ENCODE measurements at places on chromosomes 7 and 10.

DNA sequence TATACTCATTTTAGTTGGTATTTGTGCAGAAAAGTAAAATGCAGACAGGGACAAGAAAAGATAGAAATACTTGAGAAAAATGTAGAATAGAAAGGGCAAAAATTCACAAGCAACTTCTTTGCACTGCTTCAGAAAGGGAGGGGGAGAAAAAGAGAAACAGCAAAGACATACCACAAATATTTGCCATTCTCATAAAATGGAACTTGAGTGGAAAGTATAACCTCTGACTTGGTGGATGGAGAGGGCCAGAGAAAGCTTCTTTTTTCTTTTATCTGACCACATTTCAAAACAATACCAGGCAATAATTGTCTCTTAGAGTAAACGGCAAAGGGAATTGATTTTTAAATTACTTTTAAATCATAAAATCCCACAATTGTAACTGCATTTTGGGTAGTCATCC lies 35.8 kb upstream of the TRUB1 start:
- no peak for DNase-seq

GRCh38 chr10:63503395-63503794 lies 17.8 kb upstream of the REEP3 start:
- no peak for DNase-seq

- no peak for DNase-seq
Observed at GRCh38 chr7:35716038-35716803, 21.3 kb upstream of the HERPUD2 start.

DNA sequence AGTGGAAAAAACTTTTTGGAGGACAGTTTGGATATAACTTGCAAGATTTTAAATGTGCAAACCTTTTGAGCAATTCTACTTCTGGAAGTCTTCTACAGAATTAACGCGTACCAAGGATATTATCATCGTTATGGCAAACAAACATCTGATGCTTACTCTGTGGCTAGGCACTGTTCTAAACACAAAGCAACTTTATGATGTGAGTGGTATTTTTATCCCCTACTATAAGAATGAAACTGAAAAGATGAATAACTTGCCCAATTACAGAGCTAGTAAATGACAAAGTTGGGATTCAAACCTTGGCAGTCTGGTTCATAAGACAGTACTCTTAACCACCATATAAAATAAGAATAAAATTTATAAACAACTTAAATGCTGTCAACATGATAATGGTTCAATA lies 15.8 kb downstream of the ASZ1 start:
- no peak for DNase-seq

GRCh38 chr10:61464461-61465170 lies 11.4 kb upstream of the TMEM26 start:
- DNase-seq, result no peak

DNA sequence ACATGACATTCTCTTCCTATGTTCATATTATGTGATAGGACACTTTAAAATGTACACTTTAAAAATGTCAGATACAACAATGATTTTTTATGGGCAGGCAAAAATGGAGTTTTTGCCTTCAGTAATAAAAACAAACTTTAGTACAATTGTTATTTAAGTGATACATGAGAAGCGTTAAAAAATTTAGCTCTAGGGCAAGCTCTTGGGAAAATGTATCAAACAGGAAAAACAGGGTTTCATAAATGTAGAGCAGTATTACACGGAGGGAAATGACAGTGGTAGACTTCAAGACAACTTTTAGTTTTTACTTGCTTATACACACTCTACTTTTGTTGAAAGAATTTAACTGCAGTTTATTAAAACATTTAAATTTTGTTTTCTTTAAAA lies 1.5 kb downstream of the FHIP2A start:
- no peak for DNase-seq

GRCh38 chr7:86926732-86927131 lies 132.7 kb downstream of the ELAPOR2 start:
- no peak for DNase-seq

GRCh38 chr10:44016589-44017482 lies 368.1 kb downstream of the CXCL12 start:
- DNase-seq, result no peak
